ENCODE measurements at places on chromosomes 5 and 9. TPM values are rescaled to one million over a fixed set of nuclear protein-coding genes. Genes with fewer than 3 reads are reported as not detected.

DNA sequence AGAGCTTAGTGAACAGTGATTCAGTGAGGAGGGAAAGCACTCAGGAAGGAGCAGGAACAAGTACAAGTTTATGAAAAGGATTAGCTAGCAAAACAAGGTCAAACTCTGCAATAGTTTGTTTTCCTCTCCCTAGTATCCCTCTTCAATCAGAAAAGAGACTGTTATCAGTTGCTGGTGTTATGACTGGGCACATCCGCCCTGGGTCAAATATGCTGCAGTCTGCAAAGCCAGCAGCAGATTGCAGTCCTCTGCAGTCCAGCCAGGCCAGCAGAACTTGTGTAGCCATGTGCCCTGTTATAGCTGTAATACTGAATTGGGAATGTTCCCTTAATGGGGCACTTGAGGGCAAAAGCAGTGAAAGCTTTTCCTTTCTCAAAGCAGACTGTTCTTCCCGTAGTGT lies 12.0 kb downstream of the PCDHAC2 start:
- no peak for DNase-seq

- DNase-seq, result no peak
Observed at GRCh38 chr5:176413255-176413565, 3.1 kb downstream of the CLTB start.

GRCh38 chr5:81003811-81004386 lies 43.7 kb downstream of the RASGRF2 start:
- no peak for DNase-seq

GRCh38 chr5:143601357-143601756 lies 197.9 kb upstream of the NR3C1 start:
- no peak for DNase-seq

- peak; percentile 48 for DNase-seq
Observed at GRCh38 chr9:70352802-70353201, 61.7 kb downstream of the KLF9 start.

DNA sequence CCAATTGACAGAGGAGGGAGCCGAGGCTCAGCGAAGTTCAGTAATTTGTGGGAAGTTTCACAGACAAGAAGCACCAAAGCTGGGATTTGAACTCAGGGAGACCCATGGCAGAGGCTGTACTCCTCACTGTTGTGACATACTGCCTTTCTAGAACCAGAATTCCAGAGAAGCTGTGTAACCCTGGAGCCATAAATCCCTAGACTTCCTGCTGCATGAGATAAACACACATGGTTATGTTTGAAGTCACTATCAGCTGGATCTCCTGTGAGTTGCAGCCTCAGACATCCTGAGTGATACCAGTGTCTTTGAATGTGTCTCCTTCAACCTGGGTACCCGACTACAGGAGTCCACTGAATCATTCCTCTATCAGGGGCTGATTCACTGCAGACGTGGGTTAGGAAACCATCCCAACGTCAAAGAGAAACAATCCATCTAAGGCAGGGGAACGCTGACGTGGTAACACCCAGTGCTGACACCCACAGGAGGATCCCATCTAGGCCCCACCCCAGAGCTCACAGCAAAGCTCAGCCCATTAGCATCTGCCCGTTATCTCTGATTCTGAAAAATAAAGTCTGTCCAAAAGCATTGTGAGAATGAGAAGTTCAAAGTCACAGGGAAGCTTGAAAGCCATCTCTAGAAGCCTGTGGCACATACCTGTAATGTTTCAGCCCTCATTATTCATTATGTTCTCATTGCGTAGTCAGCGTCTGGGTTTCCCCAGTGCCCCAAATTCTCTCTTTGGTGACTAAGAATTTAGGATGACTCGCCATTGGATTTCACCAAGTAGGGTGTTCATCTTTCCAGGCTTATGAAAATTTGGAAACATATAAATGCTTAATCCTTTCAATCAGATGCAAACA lies 36.3 kb upstream of the BASP1 start:
- DNase-seq, result no peak

- peak; percentile 73 for DNase-seq
Observed at GRCh38 chr5:59768152-59769040, 125.1 kb downstream of the PDE4D start.

DNA sequence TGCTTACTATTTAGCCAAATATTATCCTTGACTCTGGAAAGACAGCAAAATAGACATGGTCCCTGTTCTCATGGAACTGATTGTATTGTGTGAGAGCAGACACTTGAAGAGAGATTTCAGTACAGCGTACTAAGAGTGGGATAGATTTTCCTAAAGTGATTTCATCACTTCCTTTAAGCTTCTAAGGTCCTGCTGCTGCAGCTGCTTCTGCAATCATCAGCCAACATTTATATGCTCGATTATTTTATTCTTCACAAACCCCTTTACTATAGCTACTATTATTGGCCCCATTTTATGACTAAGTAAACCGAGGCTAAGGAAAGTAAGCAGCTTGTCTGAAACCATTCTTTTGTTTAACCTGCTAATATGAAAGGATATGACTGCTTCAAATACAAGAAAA lies 137.7 kb downstream of the SPATA31D1 start:
- no peak for DNase-seq

GRCh38 chr9:121861501-121862180 lies 210.2 kb downstream of the DAB2IP start:
- DNase-seq, result no peak

GRCh38 chr9:93080406-93080805 lies 15.6 kb upstream of the CARD19 start:
- no peak for DNase-seq

Gene RUFY1
- total RNA-seq, result 40.6 TPM

DNA sequence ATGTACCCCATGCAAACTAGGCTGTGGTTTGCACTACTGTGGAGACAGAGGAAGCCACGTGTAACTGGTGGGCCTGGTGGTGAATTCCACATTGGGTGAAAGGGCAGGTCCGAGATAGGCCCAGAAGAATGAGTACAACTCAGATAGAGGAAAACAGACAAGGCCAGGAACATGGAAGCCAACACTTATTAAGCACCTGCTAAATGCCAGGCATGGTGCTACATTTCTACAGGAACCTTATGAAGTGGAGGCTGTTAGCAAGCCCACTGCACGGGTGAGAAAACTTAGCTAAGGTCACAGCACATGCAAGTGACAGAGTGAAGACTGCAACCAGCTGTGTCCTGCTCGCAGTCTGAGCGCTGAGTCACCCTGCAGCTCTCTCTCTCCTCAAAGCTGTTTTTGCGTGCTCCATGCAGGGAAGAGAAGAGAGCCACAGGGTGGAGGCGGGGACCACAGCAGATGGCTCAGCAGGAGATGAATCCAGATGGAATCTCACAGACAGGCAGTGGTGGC lies 65.5 kb upstream of the SPTLC1 start:
- no peak for DNase-seq

DNA sequence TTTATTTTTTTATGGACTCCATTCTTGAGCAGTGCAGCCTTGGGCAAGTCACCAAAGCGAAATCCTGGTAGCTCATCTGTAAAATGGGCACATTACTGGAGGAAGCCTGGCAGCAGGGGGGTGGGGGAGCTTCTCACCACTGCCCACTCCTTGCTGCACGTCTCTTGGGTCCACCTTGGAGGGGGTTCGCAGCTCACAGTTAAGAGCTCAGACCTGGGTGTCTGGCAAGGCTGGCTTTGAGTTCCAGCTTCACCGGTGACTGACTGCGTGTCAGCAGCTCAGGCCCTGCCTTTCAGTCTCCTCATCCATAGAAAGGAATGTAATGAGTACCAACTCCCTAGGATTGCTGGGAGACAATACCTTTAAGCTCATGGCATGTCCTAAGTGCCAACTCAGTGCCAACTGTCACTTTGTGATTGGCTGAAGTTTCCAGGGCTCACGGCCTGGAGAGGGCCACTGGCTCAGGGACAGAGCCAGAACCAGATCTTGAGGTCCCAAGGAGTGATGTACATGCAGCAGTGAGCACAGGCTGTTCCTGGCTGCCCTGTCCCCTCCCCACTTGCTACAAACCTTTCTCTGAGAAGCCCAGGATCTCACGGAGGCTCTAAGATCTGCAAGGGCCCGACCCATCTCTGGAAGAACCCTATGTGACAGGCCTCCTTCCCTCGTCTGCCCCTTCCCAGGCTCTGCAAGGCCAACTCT lies 72.9 kb downstream of the C9orf50 start:
- no peak for DNase-seq

Gene PAX5
- 0.16 TPM for total RNA-seq

- DNase-seq, result no peak
Observed at GRCh38 chr9:74498621-74499095, 1.5 kb downstream of the RORB start.

DNA sequence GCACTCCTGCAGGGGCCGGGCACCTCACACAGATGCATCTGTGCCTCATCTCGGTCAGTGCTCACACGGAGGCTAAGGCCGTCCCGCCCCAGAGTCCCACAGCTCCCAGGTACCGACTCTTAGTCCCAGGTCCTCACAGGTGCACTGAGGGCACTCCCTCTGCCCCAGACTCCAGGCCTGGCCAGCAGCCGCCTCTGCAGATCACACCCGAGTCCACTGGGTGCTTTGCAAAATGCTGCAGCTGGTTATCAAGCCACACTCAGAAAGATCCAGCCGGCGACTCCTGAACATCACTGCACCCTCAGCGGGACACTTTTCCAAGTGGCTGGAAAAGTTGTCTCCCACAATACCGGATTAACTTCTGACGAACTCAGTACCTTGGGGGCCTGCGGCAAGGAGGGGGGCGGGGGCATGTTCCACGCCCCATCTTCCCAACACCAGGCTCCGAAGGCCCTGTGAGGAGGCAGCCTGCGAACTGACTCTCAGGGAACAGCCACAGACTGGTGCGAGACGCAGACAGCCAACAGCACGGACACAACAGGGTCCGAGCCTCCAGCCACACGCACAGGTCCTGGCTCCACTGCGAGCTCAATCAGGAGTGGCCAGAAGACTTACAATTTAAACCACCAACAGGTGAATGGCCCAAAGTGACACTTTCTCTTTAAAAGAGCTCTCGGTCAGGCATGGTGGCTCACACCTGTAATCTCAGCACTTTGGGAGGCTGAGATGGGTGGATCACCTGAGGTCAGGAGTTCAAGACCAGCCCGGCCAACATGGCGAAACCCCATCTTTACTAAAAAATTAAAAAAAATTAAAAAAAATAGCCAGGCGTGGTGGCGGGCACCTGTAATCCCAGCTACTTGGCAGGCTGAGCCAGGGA lies 4.0 kb downstream of the BRD3 start:
- no peak for DNase-seq

DNA sequence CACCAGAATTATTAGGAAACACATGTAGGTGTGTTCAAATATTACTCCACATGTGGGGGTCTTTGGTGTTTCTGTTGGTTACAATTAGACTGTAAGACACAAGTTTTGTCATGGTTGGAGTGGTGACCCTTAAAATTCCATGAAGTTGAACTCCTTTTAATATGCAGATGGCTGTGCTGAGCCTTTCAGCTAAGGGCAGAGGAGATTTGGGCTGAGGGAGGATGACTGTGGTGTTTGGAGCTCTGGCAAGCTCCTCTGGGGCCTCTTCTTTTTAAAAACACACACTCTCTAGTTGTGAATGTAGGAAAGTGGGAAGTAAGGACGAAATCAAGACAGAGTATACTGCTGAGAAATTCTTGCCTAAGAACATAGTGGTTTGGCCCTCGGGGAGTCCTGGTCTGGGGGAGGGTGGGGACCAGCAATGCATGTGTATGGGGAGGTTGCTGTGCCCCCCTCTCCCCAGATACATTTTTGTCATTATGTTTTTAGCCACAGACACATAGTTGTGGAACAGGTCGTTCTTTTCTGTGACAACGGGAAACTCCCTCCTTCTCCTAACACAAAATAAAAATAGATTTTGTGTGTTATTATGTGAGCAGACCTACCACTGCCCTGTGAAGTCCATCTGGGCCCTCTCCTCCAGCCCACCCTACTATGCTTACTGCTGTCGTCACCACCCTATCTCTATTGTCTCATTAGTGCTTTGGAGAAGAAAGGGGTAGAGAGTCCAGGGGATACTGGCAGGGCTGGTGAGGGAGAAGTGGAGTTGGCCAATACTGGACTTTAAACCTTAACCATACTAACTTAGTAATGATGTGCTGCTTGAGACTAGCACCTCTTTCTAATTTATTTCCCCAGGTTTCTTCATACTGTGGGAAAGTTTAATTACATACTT lies 10.0 kb downstream of the SMARCA2 start:
- DNase-seq, result peak; percentile 44

- no peak for DNase-seq
Observed at GRCh38 chr9:37215830-37216229, 95.5 kb downstream of the ZCCHC7 start.

Gene GABRA6
- total RNA-seq, result not detected

GRCh38 chr5:26009742-26010141 lies 1028.6 kb downstream of the CDH9 start:
- DNase-seq, result no peak

Data from activated CD4-positive, alpha-beta T cell treated with anti-CD3 and anti-CD28 coated beads, Interleukin-2, amount 10 ng/mL, durations not matched to agents 24 days and 14 days (primary cell).